Daoy (cell line): ENCODE measurements at places on chromosomes 6 and 20. TPM values are rescaled to one million over a fixed set of nuclear protein-coding genes. Genes with fewer than 3 reads are reported as not detected.

The TLDC2 gene
- total RNA-seq, result not detected in 2 replicates

The RRBP1 gene
- 93.3 and 116 TPM in 2 replicates for total RNA-seq

The OR11A1 gene
- total RNA-seq, result not detected in 2 replicates

The UST gene
- total RNA-seq, result 12.1 and 13.6 TPM in 2 replicates

- no peak for DNase-seq
Observed at GRCh38 chr6:13513626-13514502, 26.5 kb upstream of the GFOD1 start.

The OTOR gene
- total RNA-seq, result not detected in 2 replicates

The C6orf15 gene
- total RNA-seq, result not detected in 2 replicates

DNA sequence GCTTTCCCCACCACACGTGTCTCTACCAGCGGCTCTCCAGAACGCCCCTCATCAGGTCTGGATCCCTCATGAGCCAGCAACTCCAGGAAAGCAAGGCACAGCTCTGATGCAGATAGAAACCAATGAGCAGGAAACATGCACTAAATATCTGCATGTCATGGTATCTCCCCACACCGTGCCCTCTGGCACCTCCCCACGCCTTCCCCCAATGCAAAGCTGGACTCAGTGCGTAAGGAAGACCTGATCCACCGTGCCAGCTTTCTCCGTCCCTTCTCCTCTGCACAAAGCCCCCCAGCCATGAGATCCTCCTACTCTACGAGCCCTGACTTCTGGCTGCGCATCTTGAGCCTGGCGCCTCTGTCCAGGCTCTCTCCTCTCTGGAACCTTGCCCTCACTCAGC is 9.4 kb downstream of the PDE10A start:
- no peak for DNase-seq

The C6orf141 gene
- total RNA-seq, result 7.3 and 13.2 TPM in 2 replicates

GRCh38 chr20:18019068-18019467 is 38.6 kb downstream of the OVOL2 start:
- peak; percentile 17 for DNase-seq

The BANF2 gene
- total RNA-seq, result not detected in 2 replicates

GRCh38 chr6:39791311-39791710 is 865 bp upstream of the DAAM2 start:
- DNase-seq, result peak; percentile 41

The KIF25 gene
- total RNA-seq, result not detected in 2 replicates

The CRYBG1 gene
- total RNA-seq, result 14.1 and 15.6 TPM in 2 replicates

GRCh38 chr6:162450358-162450757 is 277.2 kb downstream of the PRKN start:
- no peak for DNase-seq

DNA sequence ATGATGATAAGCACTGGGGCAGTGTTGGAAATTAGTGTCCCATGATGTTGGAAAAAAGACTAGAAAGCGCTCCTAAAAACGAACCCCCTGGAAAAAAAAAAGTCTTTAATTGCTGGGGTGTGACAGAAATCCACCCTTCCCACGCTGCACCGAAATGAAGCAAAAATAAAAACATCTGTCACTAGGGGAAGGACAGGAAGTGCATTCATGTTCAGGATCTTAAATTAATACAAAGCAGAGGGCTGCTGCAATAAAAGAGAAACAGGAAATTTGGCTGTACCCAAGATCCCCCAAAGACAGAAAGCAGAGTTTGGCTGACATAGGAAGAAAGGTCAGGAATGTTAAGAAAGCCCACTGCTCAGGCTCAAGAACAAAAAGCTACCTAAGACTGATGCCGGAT is 333.9 kb downstream of the TBC1D32 start:
- no peak for DNase-seq

DNA sequence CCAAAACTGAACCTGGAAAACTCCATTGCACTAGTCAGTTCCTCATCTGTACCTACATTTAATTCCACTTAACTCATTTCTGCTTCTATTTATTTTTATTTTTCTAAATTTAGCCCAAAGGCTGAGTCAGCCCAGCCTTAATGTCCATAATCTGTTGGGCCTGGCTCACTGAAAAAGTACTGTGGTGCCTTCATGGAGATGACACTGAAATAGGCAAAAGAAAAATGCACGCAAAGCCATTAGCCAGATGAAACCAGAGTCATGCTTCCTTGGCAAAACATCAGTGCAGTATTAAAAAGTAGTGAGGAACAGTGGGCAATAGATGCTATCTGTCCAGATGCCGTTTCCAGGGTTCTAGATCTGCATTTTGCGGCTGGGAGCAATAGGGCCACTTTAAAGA is 14.7 kb upstream of the PLCB4 start:
- DNase-seq, result no peak

DNA sequence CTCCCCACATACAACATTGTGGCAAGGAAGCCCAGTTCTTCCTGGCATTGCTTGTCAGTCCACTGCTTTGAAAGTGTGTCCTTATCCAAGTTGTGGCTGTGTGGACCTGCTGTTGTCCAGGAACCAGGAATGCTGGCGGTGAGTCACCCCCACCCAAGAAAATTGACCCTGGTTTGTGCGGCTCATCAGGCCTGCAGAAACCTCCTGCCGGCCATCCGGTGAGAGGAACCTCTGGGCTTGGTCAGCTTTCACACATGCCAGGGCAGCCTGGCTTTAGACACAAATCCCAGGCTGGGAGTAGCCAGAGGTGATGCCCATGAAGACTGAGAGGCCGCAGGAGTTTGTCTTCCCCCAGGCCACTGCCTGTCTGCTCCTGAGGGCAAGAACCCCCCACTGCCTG is 223.6 kb downstream of the TTLL2 start:
- DNase-seq, result no peak

DNA sequence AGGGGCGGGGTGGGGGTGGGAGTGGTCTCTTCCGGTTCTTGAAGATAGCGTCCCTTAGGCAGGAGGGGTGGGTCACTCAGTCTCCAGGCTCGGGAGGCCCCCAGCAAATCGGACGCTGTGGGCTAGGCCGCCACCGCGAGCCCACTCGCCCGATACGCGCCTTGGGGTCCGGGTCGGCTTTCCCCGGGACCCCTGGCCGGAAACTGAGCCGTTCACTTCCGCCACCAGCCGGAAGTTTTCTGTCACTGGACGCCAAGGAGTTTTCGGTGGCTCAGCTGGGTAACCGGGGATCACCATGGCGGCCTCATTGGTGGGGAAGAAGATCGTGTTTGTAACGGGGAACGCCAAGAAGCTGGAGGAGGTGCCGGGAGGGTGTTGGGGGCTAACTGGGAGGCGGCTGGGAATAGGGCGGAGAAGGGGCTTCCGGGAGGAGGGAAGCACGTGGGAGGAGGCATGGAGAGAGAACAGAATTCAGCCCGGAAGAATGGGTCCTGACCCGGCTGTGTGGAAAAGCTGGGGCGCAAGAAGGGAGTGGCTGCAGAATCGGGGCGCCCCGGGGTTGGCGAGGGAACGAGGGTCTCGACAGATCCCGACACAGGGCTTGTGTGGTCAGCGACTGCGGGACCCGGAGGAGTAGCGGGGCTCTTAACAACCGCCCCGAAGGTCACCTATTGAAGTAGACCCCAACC is at the start of gene ITPA:
Gene ITPA, plus strand, starts transcription at position 242 of the 689 bp plus-strand sequence. Its CDS starts 54 bp downstream, at position 296.
- peak; percentile 57 for DNase-seq

- no peak for DNase-seq
Observed at GRCh38 chr20:37394543-37395409, 48.8 kb downstream of the SRC start.

The MUC22 gene
- not detected in 2 replicates for total RNA-seq

The CLPSL1 gene
- not detected in 2 replicates for total RNA-seq

- no peak for DNase-seq
Observed at GRCh38 chr6:127243501-127243900, 23.2 kb upstream of the RNF146 start.

GRCh38 chr6:54037277-54037779 is 73.9 kb upstream of the MLIP start:
- no peak for DNase-seq

The MTFR2 gene
- total RNA-seq, result 10.1 and 26.0 TPM in 2 replicates

GRCh38 chr6:43943781-43944250 is 173.8 kb downstream of the VEGFA start:
- DNase-seq, result peak; percentile 35

The KIAA1755 gene
- 0.30 and 1.0 TPM in 2 replicates for total RNA-seq
